T-helper 2 cell treated with Interferon-gamma antibody and Interleukin-4, amounts not matched to agents 5 μg/mL and 100 μg/mL, for 36 hours (primary cell): ENCODE measurements at places on chromosomes 2 and 18.

GRCh38 chr2:161123531-161124030, 36.6 kb upstream of the TANK start:
- no peak for DNase-seq

- no peak for DNase-seq
Measured at GRCh38 chr18:79881695-79882094, 69.8 kb downstream of the SLC66A2 start.

GRCh38 chr2:102765061-102765460, 3.2 kb downstream of the TMEM182 start:
- DNase-seq, result no peak

GRCh38 chr18:50401295-50401694, 26.4 kb downstream of the SKA1 start:
- no peak for DNase-seq

DNA sequence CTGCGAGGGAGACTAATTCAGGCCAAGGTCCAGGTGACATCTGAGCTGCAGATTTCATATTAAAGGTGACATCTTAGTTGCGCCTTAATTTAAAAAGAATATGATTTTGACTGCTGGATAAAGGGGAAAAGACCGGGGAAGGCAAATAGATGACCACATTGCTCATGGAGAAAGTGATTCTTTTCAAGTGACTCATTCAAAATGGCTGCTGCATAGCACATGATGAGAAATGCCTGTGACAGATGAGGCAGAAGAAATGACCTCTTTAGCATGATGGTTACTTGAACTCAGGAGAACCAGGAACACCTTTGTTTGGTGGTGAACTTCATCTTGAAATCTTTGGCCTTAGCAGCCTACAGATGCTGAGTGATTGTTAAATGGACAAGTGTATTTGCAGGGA, 385.8 kb upstream of the TRIB2 start:
- DNase-seq, result no peak

DNA sequence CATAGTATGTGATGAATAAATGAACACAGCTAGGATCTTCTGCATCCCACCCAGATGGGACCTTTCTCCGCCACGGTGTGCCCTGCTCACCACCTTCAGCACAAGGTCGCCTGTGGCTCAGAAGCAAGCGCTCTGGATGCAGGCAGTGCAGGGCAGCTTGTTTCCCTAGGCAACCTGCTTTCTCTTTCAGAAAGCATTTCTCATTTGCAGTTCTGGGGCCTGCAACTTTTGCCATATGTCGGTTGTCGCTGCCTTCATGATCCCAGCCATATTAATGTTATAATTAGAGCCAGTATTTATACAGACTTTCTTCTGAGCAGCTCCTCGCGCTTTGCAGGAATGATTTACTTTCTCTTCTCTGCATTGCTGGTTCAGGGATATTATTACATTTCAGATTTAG, 692.8 kb downstream of the RNF144A start:
- DNase-seq, result no peak

GRCh38 chr2:66985906-66986305, 411.2 kb upstream of the ETAA1 start:
- DNase-seq, result no peak

DNA sequence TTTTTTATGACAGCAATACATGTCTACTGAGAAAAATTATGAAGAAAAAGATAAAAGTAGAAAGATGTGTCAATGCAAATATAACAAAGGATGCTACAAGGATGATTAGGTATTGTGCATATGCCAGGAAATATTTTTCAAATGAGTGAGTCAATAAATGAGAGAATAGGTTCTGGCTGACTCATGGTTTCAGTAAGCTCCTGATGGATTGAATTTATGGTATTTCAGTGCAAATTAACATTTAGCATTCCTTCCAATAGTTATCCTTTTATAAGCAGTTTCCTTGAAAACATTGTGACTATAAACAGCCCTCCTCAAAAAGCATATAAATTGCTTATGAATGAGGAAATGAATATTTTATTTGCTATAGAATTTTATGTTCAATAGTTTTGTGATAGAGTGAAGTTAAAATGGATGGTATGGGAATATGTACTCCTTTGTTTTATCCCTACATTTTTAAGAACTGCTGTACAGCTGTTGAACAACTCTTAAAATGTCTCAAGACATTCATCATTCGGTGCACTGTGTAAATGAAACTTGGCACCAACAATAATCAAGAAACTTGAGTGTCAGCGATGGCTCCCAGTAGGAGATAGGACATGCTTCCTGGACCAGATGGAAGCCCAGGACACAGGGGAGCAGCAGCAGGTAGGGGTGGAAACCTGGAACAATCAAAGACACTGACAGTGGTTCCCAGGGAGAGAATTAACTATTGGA, 144.7 kb downstream of the PMAIP1 start:
- no peak for DNase-seq

GRCh38 chr2:64640153-64641044, 13.3 kb downstream of the SERTAD2 start:
- DNase-seq, result no peak
